Natural killer cell treated with Interleukin-12 subunit alpha and Interleukin-12 subunit beta and Interleukin-15 and Interleukin-18, amount 100 ng/mL, for 72 hours (primary cell): ENCODE measurements at places on chromosomes 6 and 20. TPM values are rescaled to one million over a fixed set of nuclear protein-coding genes. Genes with fewer than 3 reads are reported as not detected.

GRCh38 chr6:134147034-134147533 lies 94.7 kb upstream of the SLC2A12 start:
- no peaks in the 10 kb centered on the region for H3K36me3 ChIP-seq
- H3K4me3 ChIP-seq: no peak overlapping the region
- DNase-seq: no peak
- no peak overlapping the region for H3K27ac ChIP-seq
- no peaks in the 10 kb centered on the region for H3K4me1 ChIP-seq

- peak overlapping the region; percentile 93 for H3K4me3 ChIP-seq
- peak overlapping the region; percentile 68 for H3K27ac ChIP-seq
- peaks cover 47% of the 10 kb centered on the region for H3K4me1 ChIP-seq
- peak; percentile 66 for DNase-seq
- peaks cover 5% of the 10 kb centered on the region for H3K36me3 ChIP-seq
These were observed 897 bp downstream of the RANBP9 start for GRCh38 chr6:13710552-13711323.

GRCh38 chr20:1440024-1440423 lies 26.6 kb downstream of the NSFL1C start:
- no peak overlapping the region for H3K4me3 ChIP-seq
- peaks cover 16% of the 10 kb centered on the region for H3K4me1 ChIP-seq
- peaks cover 19% of the 10 kb centered on the region for H3K36me3 ChIP-seq
- DNase-seq: no peak
- peaks cover 9% of the 10 kb centered on the region for H3K27me3 ChIP-seq

Gene KCNK16
- total RNA-seq: not detected

DNA sequence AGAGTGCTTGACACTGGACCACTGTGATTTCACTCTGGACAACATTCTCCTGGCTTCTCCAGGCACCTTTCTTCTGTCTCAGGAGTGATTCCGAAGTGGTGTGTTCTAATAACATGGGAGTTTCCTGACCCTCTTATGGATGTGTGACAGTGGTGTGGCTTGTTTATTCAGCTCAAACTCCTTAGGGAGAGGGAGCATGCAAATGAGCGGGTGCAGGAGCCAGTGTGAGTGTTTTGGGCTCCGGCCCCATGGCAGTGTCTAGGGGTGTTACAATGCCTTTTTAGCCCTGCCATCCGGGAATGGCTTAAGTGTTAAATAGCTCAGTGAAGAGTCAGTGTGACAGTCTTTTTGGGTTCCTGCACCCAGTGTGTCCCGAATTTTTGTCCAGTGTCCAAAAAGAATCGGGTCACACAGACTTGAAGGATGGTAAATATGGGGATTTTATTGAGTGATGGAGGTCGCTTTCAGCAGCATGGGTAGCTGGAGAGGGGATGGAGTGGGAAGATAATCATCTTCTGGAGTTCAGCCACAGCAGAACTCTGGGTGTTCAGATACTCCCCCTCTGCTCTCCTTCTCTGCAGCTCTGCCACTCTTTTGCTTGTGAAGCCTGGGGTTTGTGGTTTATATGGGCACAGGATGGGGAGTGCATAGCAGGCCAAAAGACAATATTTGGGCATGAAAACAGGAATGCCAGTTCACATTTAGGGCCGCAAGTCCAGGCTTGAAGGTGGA lies 928.9 kb upstream of the CITED2 start:
- DNase-seq: no peak
- H3K36me3 ChIP-seq: no peaks in the 10 kb centered on the region
- H3K4me3 ChIP-seq: no peak overlapping the region
- no peaks in the 10 kb centered on the region for H3K27me3 ChIP-seq

GRCh38 chr6:21360336-21360735 lies 233.2 kb upstream of the SOX4 start:
- H3K27ac ChIP-seq: no peak overlapping the region
- no peak overlapping the region for H3K4me3 ChIP-seq
- DNase-seq: no peak
- H3K36me3 ChIP-seq: no peaks in the 10 kb centered on the region
- no peaks in the 10 kb centered on the region for H3K4me1 ChIP-seq

Gene PRSS35
- not detected for total RNA-seq

- peaks cover 9% of the 10 kb centered on the region for H3K27me3 ChIP-seq
- peak; percentile 63 for DNase-seq
- peaks cover 24% of the 10 kb centered on the region for H3K4me1 ChIP-seq
- H3K36me3 ChIP-seq: peaks cover 5% of the 10 kb centered on the region
These were observed 179.5 kb upstream of the SYNDIG1 start for GRCh38 chr20:24289737-24290481.

Gene LRRN4
- not detected for total RNA-seq

Gene FOXF2
- total RNA-seq: not detected

Gene HIVEP2
- total RNA-seq: 58.1 TPM

GRCh38 chr20:38134427-38135270 lies 30.4 kb downstream of the TGM2 start:
- no peaks in the 10 kb centered on the region for H3K36me3 ChIP-seq
- H3K4me3 ChIP-seq: no peak overlapping the region
- no peaks in the 10 kb centered on the region for H3K27me3 ChIP-seq
- H3K4me1 ChIP-seq: peaks cover 7% of the 10 kb centered on the region
- H3K27ac ChIP-seq: peak overlapping the region; percentile 70

DNA sequence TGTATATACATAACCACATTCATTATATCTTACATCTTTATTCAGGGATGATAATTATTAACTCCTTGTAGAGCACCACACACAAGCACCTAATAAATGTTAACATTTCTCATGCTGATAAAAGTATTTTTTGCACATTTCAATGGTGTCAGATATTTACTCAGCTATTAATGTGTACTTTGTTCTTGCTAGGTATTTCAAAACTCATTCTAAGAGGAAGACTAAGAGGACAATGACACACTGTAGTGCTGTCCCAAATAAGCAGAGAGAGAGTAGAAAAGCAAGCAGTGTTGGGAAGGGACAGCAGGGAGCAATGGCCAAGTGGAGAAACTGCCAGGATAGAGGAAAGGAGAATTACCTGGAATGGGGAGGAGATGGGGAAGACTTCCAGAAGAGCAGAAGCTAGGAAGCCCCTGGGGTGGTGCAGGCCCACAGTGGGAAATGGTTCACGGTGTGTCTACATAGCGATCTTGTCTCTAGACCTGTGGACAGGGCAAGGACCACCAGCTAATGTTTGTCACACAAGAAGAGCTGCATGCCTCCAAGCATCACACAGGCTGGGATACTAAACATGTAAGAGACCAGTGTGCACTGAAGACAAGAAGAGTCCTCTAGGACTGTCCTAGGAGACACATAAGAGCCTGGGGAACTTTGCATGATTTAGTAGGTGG lies 55.3 kb downstream of the RARS2 start:
- H3K4me3 ChIP-seq: no peak overlapping the region
- no peaks in the 10 kb centered on the region for H3K27me3 ChIP-seq
- no peak overlapping the region for H3K27ac ChIP-seq
- peaks cover 17% of the 10 kb centered on the region for H3K36me3 ChIP-seq
- H3K4me1 ChIP-seq: peaks cover 2% of the 10 kb centered on the region

DNA sequence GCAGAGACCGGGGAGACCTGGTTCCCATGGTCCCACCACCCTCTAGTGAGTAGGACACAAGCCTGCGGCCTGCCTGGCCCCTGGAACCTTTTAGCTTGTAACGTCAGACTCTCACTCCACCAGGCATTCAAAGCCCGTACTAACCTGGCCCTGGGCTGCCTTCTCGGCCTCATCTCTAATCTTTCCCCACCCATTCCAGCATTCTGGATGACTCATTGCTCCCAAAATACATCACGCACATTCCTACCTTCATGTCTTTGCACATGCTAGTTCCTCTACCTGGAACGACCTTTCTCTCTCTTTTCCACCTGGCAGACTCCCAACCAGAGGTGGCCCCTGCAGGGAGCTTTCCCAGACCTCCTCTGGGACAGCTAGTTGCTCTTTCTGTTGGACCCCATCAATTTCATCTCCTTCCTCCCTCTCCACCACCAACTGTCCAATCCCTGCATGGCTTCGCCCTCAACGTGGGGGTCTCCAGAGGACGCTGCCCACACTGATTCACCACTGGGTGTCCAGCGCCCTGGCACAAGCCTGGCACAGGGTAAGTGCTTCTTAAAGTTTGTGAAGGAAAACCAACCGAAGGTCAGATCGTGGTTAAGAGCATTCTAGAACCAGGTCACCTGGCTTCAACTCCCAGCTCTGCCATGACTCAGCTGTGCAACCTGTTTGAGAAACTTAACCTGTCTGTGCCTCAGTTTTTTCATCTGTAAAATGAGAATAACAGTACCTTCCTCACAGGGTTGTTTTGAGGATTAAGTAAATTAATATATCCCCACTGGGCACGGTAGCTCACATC lies 35.2 kb downstream of the JPH2 start:
- H3K27me3 ChIP-seq: peaks cover 14% of the 10 kb centered on the region
- H3K4me1 ChIP-seq: no peaks in the 10 kb centered on the region
- H3K4me3 ChIP-seq: no peak overlapping the region
- no peak overlapping the region for H3K27ac ChIP-seq

Gene GOPC
- total RNA-seq: 19.0 TPM

Gene AVP
- not detected for total RNA-seq

Gene IL17F
- total RNA-seq: 241 TPM

Gene PROKR2
- not detected for total RNA-seq

Gene HSPA1L
- 1.7 TPM for total RNA-seq

DNA sequence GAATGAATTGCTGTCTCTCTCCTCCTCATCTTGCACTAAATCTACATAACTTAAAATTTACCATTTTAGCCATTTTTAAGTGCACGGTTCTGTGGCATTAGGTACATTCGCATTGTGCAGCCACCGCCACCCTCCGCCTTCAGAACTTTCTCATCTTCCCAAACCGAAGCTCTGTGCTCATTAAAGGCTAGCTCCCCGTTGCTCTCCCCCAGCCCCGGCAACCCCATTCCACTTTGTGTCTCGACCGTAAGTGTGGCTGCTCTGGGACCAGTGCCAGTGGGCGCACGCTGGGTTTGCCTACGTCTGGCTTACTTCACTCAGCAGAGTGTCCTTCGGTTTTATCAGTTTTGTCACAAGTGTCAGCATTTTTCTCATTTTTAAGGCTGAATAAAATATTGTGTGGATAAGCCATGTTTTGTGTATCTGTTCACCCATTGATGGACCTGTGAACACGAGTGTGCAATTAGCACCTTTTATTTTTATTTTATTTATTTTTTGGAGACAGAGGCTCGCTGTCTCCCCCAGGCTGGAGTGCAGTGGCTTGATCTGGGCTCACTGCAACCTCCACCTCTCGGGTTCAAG lies 16.8 kb downstream of the SLC17A9 start:
- H3K36me3 ChIP-seq: no peaks in the 10 kb centered on the region
- H3K27me3 ChIP-seq: peaks cover 20% of the 10 kb centered on the region
- H3K4me1 ChIP-seq: peaks cover 11% of the 10 kb centered on the region
- no peak for DNase-seq
- no peak overlapping the region for H3K4me3 ChIP-seq
- H3K27ac ChIP-seq: no peak overlapping the region

Gene NRN1
- 2.0 TPM for total RNA-seq

Gene OR12D1
- not detected for total RNA-seq

Gene CST4
- not detected for total RNA-seq

- H3K4me1 ChIP-seq: peaks cover 16% of the 10 kb centered on the region
- H3K36me3 ChIP-seq: no peaks in the 10 kb centered on the region
- no peak overlapping the region for H3K27ac ChIP-seq
- H3K4me3 ChIP-seq: no peak overlapping the region
- no peak for DNase-seq
These were observed 44.6 kb downstream of the TAF4 start for GRCh38 chr20:62020935-62021701.

Gene HCK
- total RNA-seq: 0.14 TPM

DNA sequence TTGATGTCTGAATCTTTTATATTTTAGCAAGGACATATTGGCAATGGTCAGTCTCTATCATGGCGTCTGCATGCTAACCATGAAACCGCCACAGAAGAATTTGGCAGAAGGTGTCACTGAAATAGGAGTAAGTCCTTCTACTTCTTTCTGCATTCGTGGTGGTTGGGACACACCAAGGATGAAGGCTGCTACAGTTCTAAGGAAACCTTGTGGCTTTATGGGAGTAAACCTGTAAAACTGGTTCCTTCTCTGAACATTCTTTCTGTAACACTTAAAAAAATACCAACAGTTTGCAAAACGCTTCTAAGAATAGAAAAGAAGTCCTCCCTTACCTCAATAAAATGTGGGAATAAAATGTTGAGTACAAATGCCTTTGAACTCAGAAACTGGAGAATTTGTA lies 195.3 kb downstream of the SLC24A3 start:
- H3K4me3 ChIP-seq: no peak overlapping the region
- no peak overlapping the region for H3K27ac ChIP-seq
- no peaks in the 10 kb centered on the region for H3K36me3 ChIP-seq
- DNase-seq: no peak
- H3K4me1 ChIP-seq: no peaks in the 10 kb centered on the region
- peaks cover 20% of the 10 kb centered on the region for H3K27me3 ChIP-seq

Gene BICRAL
- 13.5 TPM for total RNA-seq

GRCh38 chr20:12455148-12455547 lies 537.5 kb downstream of the BTBD3 start:
- no peaks in the 10 kb centered on the region for H3K4me1 ChIP-seq
- H3K27ac ChIP-seq: no peak overlapping the region
- no peaks in the 10 kb centered on the region for H3K27me3 ChIP-seq
- H3K4me3 ChIP-seq: no peak overlapping the region
- H3K36me3 ChIP-seq: no peaks in the 10 kb centered on the region

DNA sequence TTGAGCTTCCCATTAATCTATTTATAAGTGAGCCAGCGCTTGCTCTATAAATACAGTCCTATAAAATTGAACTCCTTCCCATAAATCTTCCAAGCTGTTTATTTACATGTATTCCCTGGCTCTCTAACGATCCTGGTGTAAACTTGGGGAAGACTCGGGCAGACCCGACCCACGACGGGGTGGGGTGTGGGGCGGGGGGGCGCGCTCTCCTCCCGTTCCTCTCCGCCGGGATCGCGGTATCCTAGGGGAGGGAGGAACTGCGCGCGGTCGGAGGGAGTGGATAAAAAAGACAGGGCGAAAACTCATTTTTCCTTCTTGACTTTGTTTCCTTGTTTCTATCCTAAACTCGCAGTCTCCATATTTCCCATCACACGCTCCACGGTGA lies 31.1 kb downstream of the TFAP2B start:
- no peak overlapping the region for H3K27ac ChIP-seq
- H3K4me1 ChIP-seq: no peaks in the 10 kb centered on the region
- H3K27me3 ChIP-seq: peaks cover 19% of the 10 kb centered on the region

DNA sequence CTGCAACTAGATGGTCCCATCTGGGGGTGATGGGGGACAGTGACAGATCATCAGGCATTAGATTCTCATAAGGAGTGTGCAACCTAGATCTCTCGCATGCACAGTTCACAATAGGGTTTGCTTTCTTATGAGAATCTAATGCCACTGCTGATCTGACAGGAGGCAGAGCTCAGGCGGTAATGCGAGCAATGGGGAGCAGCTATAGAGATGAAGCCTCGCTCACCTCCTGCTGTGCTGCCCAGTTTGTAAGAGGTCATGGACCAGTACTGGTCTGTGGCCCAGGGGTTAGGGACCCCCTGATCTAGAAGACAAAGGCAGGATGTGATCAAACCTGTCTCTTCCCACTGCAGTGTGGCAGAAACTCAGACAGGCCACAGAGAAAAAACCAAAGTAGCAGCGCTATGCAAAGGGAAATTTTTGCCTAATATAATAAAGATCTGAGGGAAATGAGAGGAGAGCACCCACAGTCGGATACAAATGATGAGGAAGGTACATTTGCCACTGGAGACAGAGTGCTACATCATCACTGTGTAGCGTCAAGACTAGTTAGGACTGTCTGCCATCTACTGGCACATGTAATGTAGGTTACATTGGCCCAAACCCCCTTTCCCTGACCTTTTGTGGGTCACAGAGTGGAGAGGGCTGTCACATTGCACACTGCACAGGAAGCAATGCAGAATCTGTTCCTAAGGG lies 4.1 kb upstream of the LY86 start:
- DNase-seq: no peak
- H3K27me3 ChIP-seq: peaks cover 4% of the 10 kb centered on the region
- peaks cover 4% of the 10 kb centered on the region for H3K36me3 ChIP-seq
- H3K4me3 ChIP-seq: no peak overlapping the region
- H3K27ac ChIP-seq: no peak overlapping the region
